ENCODE measurements at places on chromosomes 7 and 10.

- no peak for DNase-seq
These were observed 366.6 kb upstream of the PFKP start for GRCh38 chr10:2700626-2701305.

DNA sequence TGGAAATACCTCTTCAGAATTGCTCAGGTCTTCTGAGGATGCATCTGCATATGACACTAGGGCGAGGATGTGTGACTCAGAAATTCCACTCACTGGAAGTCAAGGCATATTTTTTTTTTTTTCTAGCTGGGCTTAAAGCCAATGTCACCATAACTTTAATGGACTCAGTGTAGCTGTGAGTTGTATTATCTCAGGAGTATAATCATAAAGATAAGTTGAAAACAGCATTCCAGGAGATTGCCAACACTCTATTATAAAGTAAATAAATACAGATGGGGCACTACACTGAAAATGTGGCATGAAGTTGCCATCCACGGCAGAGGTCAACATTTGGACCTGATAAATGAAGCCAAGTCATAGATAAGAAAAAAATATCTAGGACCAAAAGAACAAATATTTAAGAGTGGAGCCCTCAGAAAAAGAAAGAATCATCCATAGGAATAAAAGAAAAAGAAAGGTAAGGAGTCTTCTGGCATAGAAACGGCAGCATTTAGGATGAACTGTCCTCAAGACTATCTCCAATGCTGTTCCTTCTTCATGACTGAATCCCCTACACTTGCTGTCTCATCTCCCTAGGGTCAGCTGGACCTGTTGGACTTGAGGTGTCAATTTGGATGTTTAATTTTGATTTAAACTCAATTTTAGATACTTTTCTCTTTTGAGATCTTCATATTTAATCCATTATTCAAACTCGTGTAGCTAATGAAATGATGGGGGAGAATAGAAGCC is 72.9 kb upstream of the CAV2 start:
- DNase-seq, result no peak

GRCh38 chr7:16661924-16662323 is 15.9 kb downstream of the BZW2 start:
- no peak for DNase-seq

DNA sequence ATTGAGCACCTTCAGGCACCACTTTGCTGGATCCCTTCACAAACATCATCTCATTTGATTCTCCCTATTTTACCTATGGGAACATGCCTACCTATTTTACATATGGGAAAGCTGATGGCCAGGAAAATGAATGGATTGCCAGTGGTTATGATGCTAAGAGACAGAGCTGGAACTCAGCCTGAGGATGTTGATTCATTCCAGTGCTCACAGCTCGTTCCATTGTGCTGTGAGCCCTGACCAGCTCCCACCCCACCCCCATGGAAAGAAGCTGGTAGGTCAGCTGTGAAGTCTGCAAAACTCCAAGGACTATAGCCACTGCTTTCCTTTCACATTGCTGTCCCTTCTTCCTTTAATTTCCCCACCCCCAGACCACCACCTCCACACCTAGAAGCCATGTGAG is 9.6 kb downstream of the UBTD1 start:
- no peak for DNase-seq

GRCh38 chr7:90879924-90880323 is 283.8 kb downstream of the CDK14 start:
- DNase-seq, result no peak
